Stimulated activated CD8-positive, alpha-beta memory T cell treated with anti-CD3 and anti-CD28 coated beads, Interleukin-7, amount 100 ng/mL, for 1 hour (primary cell): ENCODE measurements at places on chromosomes 13 and 19.

DNA sequence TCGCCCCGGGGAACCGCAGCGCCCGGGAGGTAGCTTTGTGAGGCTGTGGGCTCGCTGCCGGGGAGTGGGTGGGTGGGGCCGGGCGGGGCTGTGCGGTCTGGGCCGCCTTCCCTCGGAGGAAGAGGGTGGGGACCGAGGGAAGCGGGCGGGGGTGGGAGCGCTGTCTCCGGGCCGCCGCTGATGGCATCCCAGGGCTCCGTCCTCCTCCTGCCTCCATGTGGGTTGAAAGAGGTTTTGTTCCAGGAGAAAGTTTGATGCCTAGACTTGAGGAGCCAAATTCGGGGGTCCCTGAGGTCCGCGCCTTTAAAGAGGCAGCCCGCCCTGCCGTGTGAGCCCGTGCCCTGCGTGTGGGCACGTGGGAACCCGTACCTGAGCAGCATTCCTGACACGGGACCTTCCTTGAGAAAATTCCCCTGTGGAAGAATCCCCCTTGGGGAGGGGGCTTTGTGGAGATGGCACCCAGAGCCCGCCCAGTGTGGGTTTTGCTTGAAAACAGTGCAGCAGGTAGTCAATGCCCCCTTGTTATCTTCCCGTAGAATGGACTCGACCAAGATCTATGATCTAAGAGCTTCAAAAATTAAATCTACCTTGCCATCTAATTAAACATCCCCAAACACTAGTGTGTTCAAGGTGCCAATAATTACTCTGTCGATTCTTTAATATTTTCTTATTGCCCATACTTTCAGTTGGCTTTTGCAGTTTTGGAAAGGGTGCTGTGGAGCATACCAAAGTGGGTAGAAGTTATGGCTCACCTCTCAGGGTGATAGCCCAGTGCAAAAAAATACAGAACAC lies 107.8 kb downstream of the RXFP2 start:
- no peak for DNase-seq

DNA sequence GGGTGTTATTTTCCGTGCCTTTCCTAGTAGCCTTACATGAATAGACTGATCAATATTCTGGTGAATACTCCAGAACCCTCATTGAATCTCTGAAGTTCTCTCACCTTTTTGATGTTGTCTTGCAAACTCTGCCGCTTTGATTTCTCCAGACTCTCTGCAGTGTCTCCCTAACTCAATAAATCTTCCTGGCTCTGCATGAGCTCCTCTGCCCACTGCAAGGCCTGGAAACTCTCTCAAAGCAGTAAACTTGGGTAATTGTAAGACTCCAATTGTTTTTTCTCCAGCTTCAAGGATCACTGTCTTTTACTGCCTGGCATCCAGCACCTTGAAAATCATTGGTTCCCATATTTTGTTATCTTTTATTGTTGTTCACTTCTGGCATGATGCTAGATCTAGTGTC lies 198.4 kb downstream of the GPC5 start:
- DNase-seq: no peak

- no peak for DNase-seq
These were observed 639 bp upstream of the SLAIN1 start for GRCh38 chr13:77696879-77697216.

DNA sequence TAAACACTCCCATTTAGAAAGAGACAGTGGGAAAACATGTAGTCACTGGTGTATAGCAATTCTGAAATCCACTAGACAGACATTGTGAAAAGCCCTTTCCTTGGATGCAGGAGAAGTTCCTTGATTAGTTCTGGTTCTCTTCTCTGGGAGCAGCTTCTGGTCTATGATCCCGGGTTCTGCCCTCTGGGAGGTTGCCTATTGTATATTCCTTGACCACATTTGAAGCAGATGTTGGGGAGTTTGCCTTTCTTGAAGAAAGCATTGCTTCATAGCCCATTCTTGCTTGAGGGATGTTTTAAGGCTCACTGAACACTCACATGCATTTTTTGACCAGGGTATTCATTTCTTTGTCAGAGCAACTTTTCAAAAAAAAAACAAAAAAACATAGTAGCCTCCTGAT lies 211.9 kb downstream of the NDFIP2 start:
- DNase-seq: no peak

DNA sequence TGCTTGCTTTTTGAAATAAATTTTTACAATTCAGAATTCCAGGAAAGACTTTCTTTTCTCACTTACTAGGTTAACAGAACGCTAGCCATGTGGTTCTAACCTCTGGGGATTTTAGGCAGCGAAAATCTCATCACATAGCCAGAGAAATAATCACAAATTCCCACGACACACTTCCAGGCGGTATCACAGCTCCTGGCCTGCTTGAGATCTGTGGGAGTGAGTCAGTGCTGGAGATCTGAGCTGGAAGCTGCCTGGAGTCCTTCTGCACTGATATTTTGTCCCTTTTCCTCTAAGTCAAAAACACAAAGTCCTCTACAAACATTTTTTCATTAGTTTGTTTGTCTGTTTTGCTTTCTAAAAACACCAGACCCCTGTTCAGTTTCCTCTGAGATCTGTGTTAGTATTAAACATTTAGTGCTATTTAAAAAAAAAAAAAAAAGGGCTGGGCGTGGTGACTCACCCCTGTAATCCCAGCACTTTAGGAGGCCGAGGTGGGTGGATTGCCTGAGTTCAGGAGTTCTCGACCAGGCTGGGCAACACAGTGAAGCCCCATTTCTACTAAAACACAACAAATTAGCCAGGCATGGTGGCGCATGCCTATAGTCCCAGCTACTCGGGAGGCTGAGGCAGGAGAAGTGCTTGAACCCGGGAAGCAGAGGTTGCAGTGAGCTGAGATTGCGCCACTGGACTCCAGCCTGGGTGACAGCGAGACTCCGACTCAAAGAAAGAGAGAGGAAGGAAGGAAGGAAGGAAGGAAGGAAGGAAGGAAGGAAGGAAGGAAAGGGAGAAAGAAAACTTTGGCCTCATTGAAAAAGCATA lies 12.2 kb upstream of the UBE2L5 start:
- DNase-seq: no peak

GRCh38 chr19:16022681-16023080 lies 53.6 kb upstream of the TPM4 start:
- no peak for DNase-seq

DNA sequence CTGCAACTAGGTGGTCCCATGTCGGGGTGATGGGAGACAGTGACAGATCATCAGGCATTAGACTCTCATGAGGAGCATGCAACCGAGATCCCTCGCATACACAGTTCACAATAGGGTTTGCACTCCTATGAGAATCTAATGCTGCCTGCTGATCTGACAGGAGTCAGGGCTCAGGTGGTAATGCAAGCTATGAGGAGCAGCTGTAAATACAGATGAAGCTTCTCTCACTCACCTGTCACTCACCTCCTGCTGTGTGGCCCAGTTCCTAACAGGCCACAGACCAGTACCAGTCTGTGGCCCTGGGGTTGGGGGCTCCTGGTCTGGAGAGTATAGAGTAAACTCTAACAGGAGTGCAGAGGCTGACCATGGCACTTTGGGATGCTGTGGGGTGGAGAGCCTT lies 209.2 kb downstream of the DLEU7 start:
- DNase-seq: no peak

- DNase-seq: no peak
These were observed 4.9 kb upstream of the USE1 start for GRCh38 chr19:17210296-17210695.

- no peak for DNase-seq
These were observed 28.5 kb upstream of the POP4 start for GRCh38 chr19:29577649-29577963.

DNA sequence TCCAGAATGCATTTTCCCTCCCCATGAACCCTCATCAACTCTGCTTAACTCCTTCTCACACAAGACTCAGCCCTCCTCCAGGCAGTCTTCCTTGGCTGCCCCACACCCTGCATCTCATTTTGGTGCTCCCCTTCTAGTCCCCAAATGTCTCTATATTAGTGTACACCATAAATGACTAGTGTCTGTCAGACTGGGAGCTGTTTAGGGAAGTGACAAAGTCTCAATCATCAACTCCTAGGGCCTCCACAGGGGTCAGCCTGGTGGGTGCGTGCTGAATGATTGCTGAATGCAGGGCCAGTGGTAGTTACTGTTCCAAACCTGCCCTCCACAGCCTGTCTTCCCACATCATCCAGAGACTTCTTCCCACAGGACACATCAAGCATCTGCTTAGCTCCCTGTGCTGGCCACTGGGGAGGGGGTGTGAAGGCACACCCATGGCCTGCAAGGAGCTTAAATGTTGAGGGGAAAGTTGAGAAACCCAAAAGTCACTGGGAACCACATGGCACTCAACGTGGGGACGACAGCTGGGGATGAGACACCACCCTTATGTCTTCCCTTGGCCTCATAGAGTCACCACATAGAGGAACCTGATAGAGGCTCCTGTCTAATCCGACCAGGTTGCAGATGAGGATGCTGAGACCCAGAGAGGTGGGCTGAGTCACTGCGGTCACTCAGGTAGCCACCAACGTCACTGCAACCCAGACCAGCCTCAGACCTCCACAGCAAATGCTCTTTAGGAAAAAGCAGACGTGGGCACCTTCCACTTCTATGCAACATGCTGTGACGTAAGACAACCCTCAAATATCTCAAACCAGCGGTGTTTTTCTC lies 79.3 kb upstream of the TM9SF2 start:
- no peak for DNase-seq
